ENCODE measurements at places on chromosomes 5 and 9.

DNA sequence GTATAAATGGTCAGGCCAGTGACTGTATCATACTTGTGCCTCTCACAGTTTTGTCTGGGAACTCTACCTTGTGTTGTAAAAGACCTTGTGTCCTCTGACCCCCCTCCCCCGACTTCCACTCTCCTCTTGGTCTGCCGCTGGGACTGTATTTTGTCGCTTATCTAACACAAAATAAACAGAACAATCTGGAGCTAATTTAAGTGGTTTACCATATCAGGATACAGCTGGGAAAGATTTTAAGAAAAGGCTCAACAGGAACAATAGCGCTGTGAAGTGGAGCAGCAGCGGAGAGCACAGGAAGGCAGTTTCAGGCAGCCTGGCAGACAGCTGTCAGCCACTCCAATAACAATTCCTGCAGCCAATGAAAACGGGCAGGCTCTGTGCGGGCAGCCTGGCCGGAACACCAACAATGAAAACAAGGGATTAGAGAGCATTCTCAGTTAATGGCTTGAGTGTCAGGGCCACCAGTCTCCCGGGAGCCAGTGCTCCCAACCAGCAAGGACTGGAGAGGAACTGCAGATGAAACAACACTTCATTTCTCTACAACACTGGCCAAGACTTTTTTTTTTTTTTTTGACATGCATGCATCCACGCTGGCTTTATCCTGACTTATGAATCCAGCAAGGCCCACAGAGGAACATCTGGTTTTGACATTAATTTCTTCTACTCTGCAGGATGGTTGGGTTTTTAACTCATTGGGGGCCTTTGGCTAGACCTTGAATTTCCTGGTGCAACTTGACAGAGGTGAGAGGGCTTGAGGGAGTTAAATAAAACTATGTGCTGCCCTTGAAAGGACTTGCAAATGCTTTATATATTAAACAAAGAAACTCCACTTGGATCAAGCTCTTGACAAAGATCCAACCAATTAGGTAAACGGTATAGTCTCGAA, 76.7 kb downstream of the ARSB start:
- DNase-seq = no peak

GRCh38 chr5:16508730-16509531, 43.3 kb upstream of the ZNF622 start:
- DNase-seq = no peak

DNA sequence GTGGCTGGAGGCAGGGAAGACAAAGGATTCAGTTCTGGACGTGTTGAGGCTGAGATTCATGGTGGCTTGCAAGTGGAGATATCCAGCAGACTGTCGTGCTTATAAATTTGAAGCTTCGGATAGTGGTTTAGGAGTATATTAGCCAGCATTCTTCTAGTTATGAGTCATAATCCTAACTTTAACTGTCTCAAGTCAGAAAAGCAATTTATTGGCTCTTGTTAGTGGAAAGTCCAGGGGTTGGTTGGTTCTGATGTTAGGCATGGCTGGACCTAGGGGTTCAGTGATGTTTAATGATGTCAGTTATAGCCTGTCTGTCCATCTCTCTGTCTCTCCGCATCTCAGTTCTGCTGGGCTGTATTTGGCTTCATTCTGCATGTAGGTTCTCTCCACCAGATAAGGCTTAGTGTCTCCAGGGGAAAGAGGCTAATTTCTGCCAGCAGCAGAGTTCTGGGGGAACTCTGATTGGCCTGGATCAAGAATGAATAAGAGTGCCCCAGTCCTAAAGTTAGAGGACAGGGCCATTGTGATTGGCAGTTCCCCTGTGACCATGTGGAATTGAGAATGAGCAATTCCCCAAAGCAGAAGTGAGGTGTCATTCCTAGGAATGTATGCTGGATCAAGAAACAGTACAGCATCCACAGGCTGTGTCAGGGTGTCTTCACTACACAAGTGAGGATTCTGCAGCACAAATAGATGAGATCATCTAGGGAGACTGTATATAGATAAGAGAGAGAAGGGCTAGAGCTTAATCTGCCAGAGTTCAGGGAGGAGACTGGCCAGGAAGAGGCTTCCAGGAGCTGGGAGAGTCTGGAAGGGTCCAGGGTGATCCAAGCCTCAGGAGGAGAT, 72.9 kb upstream of the SHB start:
- DNase-seq = no peak

GRCh38 chr5:8317335-8317734, 448.4 kb downstream of the MTRR start:
- DNase-seq = no peak
